Activated naive CD8-positive, alpha-beta T cell treated with anti-CD3 and anti-CD28 coated beads, Interleukin-2, amount 10 ng/mL, durations not matched to agents 7 days and 5 days (primary cell): ENCODE measurements at places on chromosomes 11 and 22. TPM values are rescaled to one million over a fixed set of nuclear protein-coding genes. Genes with fewer than 3 reads are reported as not detected.
A peak's percentile ranks its signal among the peaks of the same experiment; 100 is the strongest.

The CYP2D6 gene
- 4.4 TPM for total RNA-seq

The NLRX1 gene
- total RNA-seq: 25.2 TPM

The AQP11 gene
- total RNA-seq: 0.28 TPM

The LIF gene
- 508 TPM for total RNA-seq

- H3K4me3 ChIP-seq: no peak overlapping the region
- no peak for DNase-seq
- H3K27me3 ChIP-seq: peaks cover 28% of the 10 kb centered on the region
- H3K36me3 ChIP-seq: no peaks in the 10 kb centered on the region
Observed at GRCh38 chr22:20389288-20389687, 4.7 kb upstream of the ZNF74 start.

DNA sequence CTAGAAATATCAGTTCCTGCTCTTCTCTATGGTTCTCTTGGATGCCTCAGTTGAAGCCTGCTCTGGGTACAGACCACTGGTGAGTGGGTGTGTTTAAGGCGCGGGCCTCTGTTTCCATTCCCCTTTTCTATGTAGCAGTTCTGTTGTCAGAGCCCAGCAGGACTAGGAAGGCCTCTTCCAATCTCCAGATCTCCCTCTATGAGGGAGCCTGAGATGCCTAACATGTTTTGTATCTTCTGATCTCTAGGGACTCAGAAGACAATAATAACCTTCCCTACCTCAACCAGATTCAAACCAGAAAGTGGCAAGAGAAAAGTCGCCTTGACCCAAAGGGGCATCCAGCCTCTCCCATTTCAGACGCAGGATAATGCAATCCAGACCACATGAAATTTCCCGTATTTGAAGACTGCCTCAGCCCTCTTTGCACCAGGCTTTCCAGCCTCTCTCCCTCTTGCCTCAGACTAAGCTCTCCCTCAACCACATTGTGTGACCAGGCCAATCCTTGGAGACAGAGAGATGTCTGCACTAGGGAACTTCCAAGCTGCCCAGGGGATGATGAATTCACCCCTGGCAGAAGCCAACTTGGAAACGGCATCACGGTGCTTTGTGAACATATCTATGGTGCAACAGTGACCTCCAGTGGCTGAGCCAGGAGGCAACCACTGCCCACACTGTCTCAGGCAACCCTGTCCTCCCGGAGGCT, 150.1 kb upstream of the UBASH3B start:
- peak; percentile 42 for DNase-seq
- peaks cover 11% of the 10 kb centered on the region for H3K27me3 ChIP-seq
- no peak overlapping the region for H3K27ac ChIP-seq
- H3K4me1 ChIP-seq: no peaks in the 10 kb centered on the region
- H3K4me3 ChIP-seq: no peak overlapping the region

DNA sequence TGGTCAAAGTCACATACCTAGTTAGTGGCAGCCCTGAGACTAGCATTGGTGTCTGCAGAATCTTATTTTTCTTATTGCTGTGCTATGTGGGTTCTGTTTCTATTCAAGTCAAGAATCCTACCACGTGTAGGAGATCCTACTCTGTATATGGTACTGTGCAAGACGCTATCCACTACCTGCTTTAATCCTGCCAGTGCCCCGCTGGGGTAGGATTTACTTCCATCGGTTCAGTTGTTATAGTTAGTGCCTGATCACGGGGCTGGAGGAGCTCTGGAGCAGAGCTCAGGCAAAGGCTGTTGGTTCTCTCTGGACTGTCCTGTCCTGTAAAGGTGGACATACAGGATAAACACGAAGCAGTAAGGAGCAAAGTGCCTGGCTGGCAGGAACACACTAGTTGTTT, 167.9 kb downstream of the NTM start:
- no peak for DNase-seq
- no peak overlapping the region for H3K4me3 ChIP-seq
- H3K27me3 ChIP-seq: no peaks in the 10 kb centered on the region
- H3K36me3 ChIP-seq: no peaks in the 10 kb centered on the region
- H3K4me1 ChIP-seq: no peaks in the 10 kb centered on the region
- no peak overlapping the region for H3K27ac ChIP-seq

GRCh38 chr22:19608003-19608690, 83.9 kb upstream of the CLDN5 start:
- peak overlapping the region; percentile 46 for H3K27ac ChIP-seq
- H3K27me3 ChIP-seq: peaks cover 4% of the 10 kb centered on the region
- H3K4me3 ChIP-seq: no peak overlapping the region
- no peaks in the 10 kb centered on the region for H3K36me3 ChIP-seq

DNA sequence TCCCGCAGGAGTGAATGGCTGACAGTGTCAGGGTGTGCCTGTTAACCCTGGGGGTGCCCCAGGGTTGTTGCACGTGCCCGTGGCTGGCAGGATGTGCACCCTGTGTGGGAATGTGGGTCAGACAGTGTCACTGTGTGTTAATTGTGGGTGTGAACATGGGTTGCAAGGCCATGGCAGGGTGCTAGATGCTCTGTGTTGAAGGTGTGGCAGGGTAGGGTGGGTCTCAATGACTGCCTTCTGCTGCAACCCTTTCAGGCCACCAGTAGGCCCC, 8.3 kb downstream of the RIN1 start:
- peak; percentile 68 for DNase-seq
- peak overlapping the region; percentile 26 for H3K4me3 ChIP-seq
- H3K4me1 ChIP-seq: peaks cover 40% of the 10 kb centered on the region
- H3K27ac ChIP-seq: peak overlapping the region; percentile 89

GRCh38 chr22:23749841-23750301, 1.0 kb downstream of the ZNF70 start:
- no peaks in the 10 kb centered on the region for H3K27me3 ChIP-seq
- H3K4me1 ChIP-seq: peaks cover 12% of the 10 kb centered on the region
- peak overlapping the region; percentile 82 for H3K4me3 ChIP-seq
- no peak overlapping the region for H3K27ac ChIP-seq

DNA sequence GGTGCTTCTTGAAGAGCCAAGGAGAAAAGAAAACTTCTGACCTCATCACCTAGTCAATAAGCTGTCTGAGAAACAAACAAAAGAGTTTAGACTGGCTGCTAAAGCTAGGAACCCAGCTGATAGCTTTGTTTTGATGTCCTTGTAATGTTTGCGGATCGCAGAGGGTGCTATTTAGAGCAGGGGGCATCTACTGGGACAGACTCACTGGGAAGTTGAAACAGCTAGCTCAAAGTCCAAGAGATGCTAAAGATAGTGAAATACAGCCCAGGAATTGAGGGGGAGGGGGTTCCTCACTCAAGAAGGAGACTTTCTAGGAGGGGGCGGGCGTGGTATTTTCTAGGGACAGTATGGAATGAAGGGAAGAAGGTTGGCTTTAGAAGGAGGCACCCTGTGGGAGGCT, 18.9 kb downstream of the ZBTB16 start:
- DNase-seq: no peak
- H3K27ac ChIP-seq: peak overlapping the region; percentile 89
- H3K4me1 ChIP-seq: peaks cover 61% of the 10 kb centered on the region
- peaks cover 21% of the 10 kb centered on the region for H3K27me3 ChIP-seq
- peaks cover 5% of the 10 kb centered on the region for H3K36me3 ChIP-seq

DNA sequence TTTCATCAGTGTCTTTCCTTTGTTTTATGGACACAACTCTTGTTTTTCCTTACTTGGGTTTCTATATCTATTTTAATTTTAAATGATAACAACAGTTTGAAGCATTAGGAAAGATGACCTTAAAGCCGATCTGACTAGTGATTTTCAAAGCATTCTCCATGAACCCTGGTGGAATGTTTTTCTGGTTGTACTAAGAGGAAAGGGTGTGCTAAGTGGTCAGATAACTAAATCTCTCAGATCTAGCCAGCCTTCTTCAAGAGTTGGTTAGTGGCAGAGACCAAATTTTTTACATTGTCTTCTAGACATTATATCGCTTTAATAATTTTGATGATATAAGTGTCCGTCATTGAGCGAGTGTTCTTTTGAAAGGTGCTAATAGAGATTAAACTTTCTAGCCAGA, 134.4 kb downstream of the METTL15 start:
- no peak overlapping the region for H3K4me3 ChIP-seq
- H3K36me3 ChIP-seq: peaks cover 17% of the 10 kb centered on the region
- H3K27ac ChIP-seq: no peak overlapping the region
- no peaks in the 10 kb centered on the region for H3K27me3 ChIP-seq
- no peak for DNase-seq

DNA sequence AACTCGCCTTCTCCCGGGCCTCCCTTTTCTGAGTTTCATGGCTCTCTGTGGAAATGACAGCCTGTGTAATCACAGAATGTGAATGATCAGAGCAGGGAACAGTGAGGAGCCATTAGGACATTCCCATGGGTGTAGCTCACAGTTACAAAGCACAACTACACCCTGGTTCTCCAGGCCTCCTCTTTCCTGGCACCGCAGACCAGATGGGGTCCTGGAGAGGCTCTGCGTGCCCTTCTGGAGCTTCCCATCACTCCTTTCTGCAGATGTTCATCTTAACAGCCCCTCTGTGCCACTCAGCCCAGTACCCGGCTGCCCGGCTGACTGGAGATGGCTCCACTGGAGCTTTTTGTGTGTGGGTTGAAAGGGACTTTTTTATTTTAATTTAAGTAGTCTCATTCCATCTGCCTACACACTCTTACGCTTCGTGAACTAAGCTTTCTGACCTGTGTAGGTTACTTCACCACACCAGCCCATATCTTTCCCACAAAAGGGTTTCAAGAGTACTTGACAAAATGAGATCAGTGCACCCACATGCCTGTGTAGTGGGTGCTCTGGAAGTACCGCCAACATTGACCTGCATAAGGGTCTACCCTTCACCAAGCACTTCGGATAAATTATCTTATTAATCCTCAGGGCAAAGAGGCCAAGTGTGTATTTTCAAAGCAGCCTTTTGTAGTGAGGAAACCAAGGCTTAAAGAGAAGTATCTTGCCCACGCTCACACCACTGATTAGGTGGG, 29.8 kb downstream of the SREBF2 start:
- DNase-seq: peak; percentile 33
- peak overlapping the region; percentile 42 for H3K4me3 ChIP-seq
- no peak overlapping the region for H3K27ac ChIP-seq
- no peaks in the 10 kb centered on the region for H3K27me3 ChIP-seq
- H3K4me1 ChIP-seq: peaks cover 34% of the 10 kb centered on the region

DNA sequence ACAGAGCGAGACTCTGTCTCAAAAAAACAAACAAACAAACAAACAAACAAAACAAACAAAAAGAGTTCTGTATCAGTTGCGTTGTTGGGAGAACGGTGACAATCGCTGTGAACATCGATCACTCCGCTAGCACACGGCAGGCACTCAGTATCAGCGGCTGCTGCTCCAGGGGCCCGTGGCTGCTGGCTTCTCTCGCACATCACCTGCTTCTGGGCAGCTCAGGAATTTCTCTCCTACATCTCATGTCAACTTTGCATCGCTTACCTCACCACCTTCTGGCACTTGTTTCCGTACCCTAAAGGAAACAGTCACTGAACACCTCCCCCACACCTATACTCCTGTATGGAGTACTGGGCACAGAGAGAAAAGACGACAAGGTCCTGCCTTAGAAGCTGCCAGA, 70.3 kb upstream of the WNT7B start:
- H3K4me3 ChIP-seq: no peak overlapping the region
- peak; percentile 22 for DNase-seq
- H3K36me3 ChIP-seq: no peaks in the 10 kb centered on the region
- H3K27ac ChIP-seq: no peak overlapping the region
- peaks cover 2% of the 10 kb centered on the region for H3K27me3 ChIP-seq

- no peak for DNase-seq
- no peaks in the 10 kb centered on the region for H3K4me1 ChIP-seq
- H3K27me3 ChIP-seq: no peaks in the 10 kb centered on the region
- H3K27ac ChIP-seq: no peak overlapping the region
- peaks cover 13% of the 10 kb centered on the region for H3K36me3 ChIP-seq
- no peak overlapping the region for H3K4me3 ChIP-seq
Observed at GRCh38 chr11:113324250-113324649, 9.9 kb downstream of the TTC12 start.

DNA sequence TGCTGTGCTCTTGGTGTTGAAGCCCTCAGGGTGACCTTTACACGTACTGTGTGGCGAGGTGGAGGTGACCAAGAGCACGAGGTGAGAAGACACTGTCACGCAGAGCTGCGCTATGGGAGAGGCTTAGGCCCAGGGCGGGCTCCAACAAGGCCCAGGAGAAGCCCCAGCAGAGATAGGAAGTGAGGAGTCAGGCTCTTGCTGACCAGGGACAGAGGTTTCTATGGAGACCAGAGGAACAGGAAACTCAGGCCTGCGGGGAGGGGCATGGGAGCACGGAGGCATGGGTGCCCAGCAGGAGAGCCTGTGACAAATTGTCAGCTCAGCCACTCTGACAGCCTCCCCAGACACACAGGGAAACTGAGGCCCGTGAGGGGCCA, 15.8 kb downstream of the DGKZ start:
- H3K36me3 ChIP-seq: no peaks in the 10 kb centered on the region
- peak overlapping the region; percentile 58 for H3K4me3 ChIP-seq
- no peak for DNase-seq
- peaks cover 22% of the 10 kb centered on the region for H3K4me1 ChIP-seq
- peak overlapping the region; percentile 81 for H3K27ac ChIP-seq

DNA sequence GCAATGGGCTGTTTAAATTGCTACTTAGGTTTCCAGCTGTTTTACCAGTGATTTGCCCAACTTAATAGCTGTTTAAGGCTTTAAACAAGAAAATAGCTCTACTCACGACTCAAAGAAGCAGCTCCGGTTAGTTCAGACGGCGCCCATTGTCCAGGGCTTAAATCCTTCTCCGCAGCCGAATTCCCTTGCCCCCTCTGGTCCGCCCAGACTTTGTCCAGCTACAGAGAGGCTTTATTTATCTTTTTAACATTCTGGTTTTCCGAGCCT, 20.9 kb upstream of the SCUBE1 start:
- H3K4me3 ChIP-seq: no peak overlapping the region
- H3K4me1 ChIP-seq: no peaks in the 10 kb centered on the region
- no peak overlapping the region for H3K27ac ChIP-seq
- no peaks in the 10 kb centered on the region for H3K36me3 ChIP-seq

DNA sequence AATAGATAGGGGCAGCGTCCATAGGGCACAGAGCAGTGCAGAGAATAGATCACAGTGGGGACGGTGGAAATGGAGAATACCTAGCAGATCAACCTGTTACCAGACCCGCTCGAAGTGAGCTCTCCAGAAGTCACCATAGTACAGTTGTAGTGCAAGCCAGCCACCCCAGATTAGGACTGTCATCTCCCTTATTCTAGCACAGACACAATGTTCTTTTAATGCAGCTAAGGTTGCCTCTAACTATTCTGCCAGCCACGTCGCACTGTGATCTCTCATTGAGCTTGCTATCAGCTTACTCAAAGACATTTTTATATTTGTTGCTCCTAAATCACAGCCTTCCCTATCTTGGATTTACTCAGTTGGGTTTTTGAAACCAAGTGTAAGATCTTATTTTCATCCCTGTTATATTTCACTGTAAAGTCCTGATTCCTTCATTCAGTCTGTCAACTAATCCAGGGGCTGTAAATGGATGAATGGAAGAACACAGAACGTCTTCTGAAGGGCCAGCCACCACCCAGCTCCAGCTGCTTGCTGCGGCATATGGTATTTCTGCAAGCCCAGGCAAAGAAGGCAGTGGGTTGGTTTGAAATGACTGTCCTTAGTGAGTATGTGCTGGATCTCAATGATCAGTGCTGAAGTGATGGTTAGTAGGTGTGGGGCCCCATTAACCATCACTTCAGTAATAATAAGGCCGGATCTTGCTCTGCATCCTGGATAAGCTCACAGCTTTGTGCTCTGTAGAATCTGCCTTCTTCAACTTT, 3.4 kb downstream of the PARVA start:
- peaks cover 39% of the 10 kb centered on the region for H3K27me3 ChIP-seq
- H3K36me3 ChIP-seq: no peaks in the 10 kb centered on the region
- DNase-seq: no peak
- no peak overlapping the region for H3K27ac ChIP-seq
- no peak overlapping the region for H3K4me3 ChIP-seq

- H3K27ac ChIP-seq: no peak overlapping the region
- peaks cover 43% of the 10 kb centered on the region for H3K27me3 ChIP-seq
- H3K4me3 ChIP-seq: no peak overlapping the region
- no peaks in the 10 kb centered on the region for H3K36me3 ChIP-seq
- peak; percentile 25 for DNase-seq
Observed at GRCh38 chr22:19772673-19773469, 12.3 kb downstream of the TBX1 start.
